ENCODE measurements at places on chromosomes 3 and 15.

GRCh38 chr15:77482570-77482969 is 61.9 kb downstream of the HMG20A start:
- peak; percentile 52 for DNase-seq

GRCh38 chr15:77017761-77018720 is 23.1 kb downstream of the PSTPIP1 start:
- DNase-seq: no peak

GRCh38 chr15:74053941-74054529 is 28.3 kb downstream of the GOLGA6A start:
- peak; percentile 75 for DNase-seq

DNA sequence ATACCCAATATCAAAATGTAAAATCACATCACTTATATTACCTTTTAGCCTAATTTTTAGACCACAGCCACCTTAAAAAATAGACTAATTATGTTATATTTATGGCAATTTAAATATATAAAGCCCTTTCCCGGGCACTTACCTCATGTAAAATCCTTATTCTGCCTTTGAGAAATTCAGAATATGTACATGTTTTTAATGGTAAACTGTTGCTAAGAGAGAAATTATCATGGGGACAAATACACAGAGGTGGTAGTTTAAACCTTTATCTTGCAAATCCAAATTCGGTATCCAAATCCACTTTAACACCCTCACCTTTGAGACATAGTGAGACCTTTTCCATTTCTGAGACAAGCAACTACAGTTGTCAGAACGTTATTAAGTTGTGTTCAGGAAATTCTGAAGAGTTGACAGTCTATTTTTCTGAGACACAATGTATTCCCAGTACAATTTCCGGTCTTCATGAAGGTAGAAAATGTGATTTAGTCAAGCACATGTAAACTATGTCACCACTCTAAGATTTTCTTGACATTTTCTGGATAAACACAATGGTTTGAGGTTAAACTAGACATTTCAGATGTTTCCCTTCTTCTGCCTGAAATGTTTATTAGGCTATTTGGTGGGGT is 10.6 kb upstream of the VGLL3 start:
- DNase-seq: no peak

- DNase-seq: peak; percentile 25
These were observed 24.3 kb downstream of the DPH3 start for GRCh38 chr3:16240229-16241023.

GRCh38 chr3:193605876-193606275 is 12.9 kb downstream of the OPA1 start:
- peak; percentile 66 for DNase-seq

DNA sequence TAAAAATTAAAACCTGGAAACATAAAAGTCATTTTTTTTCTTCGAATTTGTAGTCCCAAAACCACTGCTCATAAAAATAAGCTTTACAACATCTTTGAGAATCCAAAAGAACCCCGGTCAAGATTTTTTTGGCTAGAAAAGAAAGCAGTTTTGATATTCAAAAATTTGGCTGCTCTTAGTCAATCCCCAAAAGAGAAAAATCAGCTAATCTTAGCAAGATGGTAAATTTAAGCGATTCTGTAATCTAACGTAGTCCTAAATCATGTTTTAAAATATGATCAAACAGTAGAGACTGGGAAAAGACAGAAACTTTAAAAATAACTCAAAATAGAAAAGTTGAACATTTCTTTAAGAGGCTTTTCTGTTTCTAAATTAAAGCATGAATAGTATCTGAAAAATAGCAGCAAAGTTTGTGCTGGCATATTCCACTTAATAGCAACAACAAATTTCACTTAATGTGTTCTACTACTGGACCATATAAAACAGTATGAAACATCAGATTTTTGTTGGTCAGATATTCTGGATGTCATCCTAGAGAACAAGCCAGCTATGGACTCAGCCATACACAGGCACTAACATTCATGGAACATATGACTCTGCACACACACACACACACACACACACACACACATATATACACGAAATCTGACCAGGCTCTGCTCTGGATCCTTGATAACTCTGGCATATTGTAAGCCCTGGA is 19.1 kb upstream of the NR2F2 start:
- no peak for DNase-seq

- DNase-seq: no peak
These were observed 945 bp downstream of the MST1R start for GRCh38 chr3:49902511-49903345.

DNA sequence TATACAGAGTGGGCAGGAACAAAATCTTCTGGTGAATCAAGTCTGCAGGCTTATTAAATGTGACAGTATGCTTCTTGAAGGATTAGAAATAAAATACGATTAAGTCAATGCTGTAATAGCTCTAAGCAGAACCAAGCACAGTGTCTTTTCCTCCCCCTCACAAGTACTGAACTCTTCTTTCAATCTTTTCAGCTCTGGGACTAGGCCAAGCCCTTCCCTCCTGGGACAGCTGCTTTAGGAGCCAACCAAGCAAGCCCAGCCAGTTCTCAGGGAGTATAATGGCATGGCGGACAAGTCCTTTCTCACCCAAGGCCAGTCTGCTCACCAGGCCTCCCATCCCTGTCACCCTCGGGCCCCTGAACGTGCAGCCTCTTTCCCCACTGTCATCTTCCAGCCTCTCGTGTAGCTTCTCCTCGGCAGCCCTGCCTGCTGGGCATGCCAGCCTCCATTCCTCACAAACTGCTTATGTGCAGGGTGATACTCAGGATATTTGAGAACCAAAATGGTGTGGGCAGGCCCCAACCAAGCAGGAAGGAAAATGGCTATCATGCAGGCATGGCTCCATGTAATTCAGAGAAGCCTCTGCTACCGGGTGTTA is 8.4 kb upstream of the PPP1R2 start:
- DNase-seq: no peak

GRCh38 chr15:74762791-74763150 is 14.1 kb downstream of the CYP1A2 start:
- DNase-seq: no peak

DNA sequence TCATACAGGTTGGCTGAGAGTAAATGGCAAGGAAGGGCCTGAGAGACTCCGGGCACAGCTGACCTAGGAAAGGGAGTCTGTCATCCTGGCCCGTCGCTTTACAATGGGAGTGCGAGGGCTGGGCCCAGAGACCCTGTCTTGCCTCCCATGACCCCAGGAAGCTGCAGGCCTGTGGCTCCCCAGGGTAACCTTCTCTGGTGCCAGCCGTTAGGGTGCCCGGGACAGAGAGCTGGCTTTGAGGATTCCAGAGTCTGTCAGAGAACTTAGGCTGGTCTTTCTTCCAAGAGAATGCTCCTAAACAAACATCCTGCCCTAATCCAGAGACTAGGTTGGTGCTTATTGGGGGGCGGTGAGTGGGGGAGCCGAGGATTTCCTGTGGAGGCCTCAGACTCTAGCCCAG is 18.5 kb downstream of the ZNF710 start:
- no peak for DNase-seq

DNA sequence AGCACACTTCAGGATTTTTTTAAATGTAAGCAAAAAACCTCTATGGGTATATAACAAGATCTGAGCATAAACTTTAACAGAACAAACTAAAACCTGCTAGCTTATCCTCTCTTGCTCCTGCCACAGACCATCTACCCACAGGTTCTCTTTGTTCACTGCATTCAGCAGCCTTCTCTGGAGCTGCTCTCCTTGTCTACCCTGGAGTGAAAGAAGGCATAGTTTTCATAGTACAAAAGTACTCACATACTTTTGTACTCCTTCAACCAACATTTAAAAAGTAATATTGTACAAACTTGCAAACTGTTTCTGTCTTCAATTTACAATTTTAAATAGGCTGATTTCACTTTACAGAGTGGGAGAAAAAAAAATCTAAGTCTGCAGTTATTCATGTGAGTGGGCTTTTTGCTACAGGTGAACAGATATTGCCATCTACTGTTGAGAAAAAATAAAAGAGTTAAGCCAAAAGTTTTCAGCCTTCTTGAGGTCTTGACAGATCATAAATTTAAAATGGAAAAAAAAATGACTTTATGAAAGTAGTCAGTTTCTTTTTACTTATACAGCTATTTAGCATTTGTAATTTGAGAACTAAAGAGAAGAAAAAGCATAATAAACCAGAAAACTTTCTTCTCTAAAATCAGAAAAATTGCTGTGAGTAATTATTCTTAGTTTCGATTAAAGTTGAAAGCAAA is 20.4 kb downstream of the TERC start:
- DNase-seq: no peak

- no peak for DNase-seq
These were observed 54.8 kb downstream of the CHCHD6 start for GRCh38 chr3:126758882-126759281.

DNA sequence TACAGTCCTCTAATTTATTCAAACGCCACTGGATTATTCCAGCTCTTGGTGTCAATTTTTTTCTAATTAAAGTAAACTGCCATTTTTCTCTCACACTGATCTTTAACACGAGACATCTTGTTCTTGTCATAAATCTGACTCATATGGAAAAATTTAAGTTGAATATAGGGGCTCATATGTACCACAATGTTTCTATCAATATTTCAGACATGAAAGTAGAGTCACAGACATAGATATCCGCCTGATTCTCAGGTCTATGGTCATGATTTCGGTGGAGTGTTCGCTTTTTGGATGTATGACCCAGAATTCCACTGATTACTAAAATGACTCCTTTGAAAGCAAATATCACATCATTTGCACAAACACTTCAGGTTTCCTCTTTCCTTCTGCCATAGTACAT is 552.8 kb downstream of the FOXP1 start:
- no peak for DNase-seq

DNA sequence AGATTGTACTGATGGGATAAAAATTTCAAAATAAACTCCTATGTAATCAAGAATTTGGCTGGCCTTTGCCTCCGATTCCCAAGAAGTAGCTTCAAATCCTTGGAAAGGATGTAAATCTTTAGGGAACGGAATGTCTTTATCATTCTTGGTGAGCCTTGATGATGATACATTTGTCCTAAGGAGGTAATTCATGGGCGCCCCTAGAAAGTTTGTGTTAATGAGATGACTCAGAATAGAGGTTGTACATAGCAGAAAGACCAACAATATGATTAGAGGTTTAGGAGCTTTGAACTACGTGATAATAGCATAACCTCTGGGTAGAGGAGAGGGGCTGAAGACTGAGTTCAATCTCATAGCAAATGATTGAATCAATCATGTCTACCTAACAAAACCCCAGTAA is 248.6 kb upstream of the SLITRK3 start:
- DNase-seq: no peak
